ENCODE measurements at places on chromosomes 5 and 9.

GRCh38 chr9:112110777-112111113 is 64.4 kb downstream of the SUSD1 start:
- DNase-seq = no peak

- no peak for DNase-seq
Observed at GRCh38 chr5:86689103-86689729, 71.5 kb downstream of the COX7C start.

GRCh38 chr9:37508135-37508833 is 22.5 kb downstream of the POLR1E start:
- no peak for DNase-seq

GRCh38 chr5:172868924-172869591 is 35.0 kb downstream of the ERGIC1 start:
- DNase-seq = no peak

GRCh38 chr9:79577969-79578723 is 6.4 kb downstream of the TLE4 start:
- DNase-seq = peak; percentile 31

DNA sequence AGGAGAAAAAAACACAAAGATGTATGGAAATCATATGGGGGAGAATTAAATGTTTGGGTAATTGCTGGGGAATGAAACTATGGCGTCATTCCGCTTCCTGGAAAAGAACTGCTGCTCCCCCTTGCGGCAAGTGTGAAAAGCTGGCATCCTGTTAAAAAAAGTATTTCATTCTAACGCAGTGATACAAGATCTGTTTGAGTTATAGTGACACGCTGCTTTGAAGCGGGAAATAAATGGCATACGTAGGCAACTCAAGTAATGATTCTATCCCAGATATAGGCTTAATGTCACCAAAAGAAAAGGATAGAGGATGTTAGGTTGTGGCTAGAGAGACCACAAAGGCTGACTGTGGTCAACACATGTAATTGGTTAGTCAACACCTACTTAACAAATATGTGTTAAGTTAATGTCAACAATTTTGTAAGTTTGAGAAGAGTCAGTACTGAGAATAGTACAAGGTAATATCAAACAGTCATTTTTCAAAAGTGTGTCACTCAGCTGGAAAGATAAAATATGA is 70.2 kb upstream of the ALDH1A1 start:
- DNase-seq = no peak

GRCh38 chr5:61114441-61114840 is 47.8 kb downstream of the SMIM15 start:
- DNase-seq = no peak

- DNase-seq = no peak
Observed at GRCh38 chr5:135391869-135392255, 7.2 kb downstream of the MACROH2A1 start.

- DNase-seq = no peak
Observed at GRCh38 chr9:134570151-134570621, 71.4 kb upstream of the COL5A1 start.

- DNase-seq = peak; percentile 44
Observed at GRCh38 chr5:149618581-149619248, 37.4 kb downstream of the ARHGEF37 start.

DNA sequence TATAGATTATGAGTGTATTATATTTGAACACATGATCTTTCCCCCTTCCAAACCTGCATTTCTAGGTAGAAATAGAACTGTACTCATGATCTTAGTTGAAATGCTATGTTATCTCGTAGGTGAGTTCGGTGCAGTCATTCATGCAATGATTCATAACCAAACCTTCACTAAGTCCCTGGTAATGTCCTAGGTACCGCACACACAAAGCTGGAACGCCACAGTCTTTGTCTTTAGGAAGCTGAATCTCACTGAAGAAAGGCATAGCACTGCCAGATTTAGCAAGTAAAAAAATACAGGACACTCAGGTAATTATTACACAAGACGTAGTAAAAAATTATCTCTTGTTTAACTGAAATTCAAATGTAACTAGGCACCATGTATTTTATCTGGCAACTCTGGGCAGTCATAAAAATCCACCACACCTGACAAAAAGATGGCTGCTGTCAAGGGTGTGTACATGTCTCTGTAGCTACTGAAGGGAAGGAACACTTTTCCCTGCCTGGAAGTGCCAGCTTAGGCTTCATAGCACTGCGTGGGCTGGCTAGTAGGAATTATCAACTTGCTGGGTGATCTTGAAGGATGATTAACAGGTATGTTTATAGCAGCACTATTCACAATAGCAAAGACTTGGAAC is 28.0 kb upstream of the TXN start:
- DNase-seq = no peak

- peak; percentile 84 for DNase-seq
Observed at GRCh38 chr9:94668928-94669729, 29.8 kb upstream of the FBP1 start.

DNA sequence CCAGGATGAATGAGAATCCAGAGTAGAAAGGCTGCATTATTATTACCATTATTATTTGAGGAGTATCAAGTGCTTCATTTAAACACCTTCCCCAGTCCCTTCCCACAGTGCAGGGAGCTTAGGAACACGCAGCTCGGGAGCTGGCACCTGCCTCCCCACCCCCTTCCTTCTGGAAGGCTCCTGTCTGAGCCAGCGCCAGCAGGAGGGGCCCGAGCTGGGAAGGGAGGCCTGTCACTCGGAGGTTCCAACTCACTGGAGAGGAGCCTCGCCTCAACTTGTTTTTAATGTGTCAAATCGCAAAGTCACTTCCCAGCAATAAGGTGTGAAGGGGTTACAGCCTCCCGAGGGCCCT is 156.4 kb upstream of the IRX4 start:
- no peak for DNase-seq

- no peak for DNase-seq
Observed at GRCh38 chr5:180612683-180613082, 21.4 kb upstream of the SCGB3A1 start.

DNA sequence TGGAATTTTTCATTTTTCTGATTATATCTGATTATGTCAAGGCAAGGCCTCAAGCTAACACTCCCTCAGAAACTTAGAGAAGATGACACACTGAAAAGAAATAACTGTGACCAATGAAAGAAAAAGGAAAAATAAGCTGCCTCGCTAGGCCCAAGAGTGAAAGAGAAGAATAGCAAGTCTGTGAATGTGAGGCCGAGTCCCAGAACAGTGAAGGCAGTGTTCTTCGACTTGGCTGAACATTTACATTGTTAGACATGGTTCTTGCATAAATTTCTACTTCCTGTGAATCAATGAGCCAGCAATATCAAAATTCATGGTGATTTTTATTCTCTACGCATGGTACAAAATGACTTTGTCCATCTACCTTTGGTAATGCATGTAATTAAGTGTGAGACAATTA is at the start of gene ATP10B:
Gene ATP10B (minus strand): TSS at position 163 of the 400 bp plus-strand sequence. CDS start 164,137 bp downstream, outside the sequence.
- DNase-seq = no peak

GRCh38 chr9:95517559-95518425 is 1.0 kb upstream of the PTCH1 start:
- no peak for DNase-seq

DNA sequence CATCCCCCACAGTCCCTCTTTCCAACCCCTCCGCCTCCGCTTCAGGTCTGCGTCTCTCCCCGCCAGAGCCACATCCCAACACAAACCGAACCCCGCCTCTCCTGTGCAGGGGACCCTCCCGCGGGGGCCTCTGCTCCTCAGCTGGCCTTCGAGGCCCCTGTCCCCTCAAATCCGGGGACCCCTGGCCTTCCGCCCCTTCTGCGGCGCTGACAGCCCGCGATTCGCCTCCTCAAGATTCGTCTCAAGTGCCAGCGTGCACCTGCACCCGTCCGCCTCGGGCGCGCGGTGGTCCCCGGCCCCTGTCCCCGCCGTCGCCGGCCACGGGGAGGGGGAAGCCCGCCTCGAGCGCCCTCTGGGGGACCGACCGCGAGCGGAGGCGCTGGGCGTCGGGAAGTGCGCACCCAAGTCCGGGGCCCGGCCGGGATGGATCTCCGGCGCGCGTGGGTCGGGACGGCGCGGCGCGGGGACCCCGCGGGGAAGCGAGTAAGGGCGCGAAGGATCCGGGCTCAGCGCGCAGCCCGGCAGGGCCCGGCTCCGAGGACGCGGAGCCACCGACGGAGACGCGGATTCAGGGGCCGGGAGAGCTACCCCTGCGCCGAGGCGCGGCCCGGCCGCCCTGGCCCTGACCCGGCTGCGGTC is 623 bp downstream of the FLT4 start:
- DNase-seq = no peak

DNA sequence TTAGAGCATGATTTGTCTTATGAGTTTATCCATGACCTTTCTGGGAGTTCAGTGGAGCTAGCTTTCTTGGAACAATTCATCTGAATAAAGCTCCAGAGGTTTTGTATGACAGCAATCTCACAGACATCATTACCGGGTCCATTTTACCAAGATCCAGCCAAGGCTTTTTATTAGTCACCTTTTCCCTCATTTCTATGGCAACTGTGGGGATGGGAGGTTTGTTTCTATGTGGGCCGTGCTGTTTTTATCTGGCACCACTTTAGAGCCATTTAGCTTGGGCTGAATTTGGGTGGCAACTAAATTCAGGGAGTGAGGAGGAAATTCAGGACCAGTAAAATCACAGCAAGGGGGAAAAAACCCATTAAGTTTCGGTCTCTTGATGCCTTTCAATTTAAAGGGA is 245.7 kb downstream of the NSG2 start:
- DNase-seq = no peak

GRCh38 chr9:118439441-118439840 is 735.2 kb downstream of the TLR4 start:
- DNase-seq = no peak

DNA sequence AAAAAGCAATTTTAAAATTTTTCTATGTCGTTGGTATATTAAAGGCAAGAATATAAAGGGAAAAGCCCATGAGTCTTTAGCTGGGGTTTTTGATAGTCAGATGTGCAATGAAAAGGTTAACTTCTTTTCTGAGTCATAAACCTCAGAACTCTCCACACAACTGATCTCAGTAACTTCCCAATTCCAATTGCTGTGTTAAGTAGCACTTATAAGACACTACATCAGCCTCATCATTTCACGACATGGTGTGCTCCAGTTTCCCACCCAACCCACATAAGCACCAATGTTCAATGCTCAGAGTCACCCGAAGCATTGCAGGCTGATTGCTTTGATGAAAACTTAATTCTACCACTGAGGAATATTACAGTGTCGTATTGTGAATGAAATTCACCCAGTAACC is 155.8 kb downstream of the TSSK1B start:
- no peak for DNase-seq

DNA sequence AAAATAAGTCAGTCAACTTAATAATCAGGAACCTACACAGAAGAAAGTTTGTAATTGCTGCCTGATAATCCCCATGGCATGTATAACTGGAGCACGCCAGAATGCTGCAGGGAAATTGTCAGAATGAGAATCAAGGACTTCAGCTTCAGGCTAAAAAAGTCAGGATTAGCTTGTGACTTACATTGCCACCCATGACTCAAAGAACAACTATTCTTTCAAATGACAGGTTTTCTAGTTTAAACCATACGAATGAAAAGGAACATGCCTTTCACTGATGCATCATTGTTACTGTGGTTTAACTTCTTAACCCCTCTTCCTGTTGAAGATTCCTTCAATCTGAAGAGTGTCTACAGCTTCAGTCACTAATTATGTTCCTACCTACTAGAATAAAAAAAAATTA is 112.4 kb downstream of the ISL1 start:
- DNase-seq = no peak

- DNase-seq = no peak
Observed at GRCh38 chr5:1243487-1244130, 18.4 kb downstream of the SLC6A18 start.

DNA sequence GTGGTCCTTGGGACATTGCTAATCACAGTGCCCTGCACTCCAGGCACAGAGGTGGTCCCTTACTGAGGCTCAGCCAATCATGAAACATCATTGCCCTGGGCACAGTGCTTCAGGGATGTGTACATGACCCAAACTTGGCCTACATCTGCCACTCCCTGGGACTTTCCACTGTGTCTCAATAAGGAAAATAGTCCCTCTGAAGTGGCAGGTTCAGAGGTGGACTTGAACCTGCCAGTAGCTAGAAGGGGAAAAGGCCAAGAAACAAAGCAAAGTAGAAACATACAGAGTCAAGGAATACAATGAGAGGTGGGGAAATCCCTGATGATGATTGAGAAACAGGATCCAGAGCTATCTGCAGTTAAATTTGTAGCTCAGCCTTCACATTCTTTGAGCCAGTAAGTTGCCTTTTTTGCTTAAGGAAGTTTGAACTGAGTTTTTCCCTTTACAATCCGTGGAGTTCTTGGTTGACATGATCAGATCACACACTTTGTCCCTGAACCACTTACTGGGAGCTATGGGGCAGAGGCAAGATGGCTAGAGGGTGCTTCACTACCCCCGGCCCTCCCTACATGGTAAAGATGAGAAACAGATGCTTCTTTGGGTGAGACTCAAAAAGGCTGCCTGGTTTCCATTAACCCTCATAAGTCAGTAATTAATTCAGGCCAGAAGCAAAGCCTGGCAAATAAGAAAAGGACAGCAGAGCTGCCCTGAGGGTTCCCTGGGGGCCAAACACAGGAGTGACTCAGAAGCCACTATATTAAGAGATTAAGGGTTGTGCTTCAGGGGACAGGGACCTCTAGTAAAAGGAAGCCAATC is 57.6 kb downstream of the SH3TC2 start:
- no peak for DNase-seq

DNA sequence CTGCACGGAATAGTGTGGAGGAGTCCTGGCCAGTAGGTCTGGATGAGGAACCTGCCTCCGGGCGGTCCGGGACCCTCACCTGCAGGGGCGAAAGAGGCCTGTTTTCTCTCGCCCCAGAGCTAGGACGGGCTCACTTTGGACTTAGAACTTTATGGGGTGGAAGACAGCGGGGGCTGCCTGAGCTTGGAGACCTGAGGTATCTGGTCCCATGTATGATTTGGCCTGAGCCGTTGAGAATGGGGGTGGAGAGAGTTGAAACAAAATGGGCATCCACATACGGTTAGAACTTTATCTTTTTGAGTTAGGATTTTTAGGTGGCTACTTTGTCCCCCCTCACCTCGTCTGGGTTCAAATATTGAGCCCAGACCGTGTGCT is 681 bp upstream of the ETF1 start:
- no peak for DNase-seq

- DNase-seq = no peak
Observed at GRCh38 chr5:156850206-156850751, at the start of gene PPP1R2B. TSS of gene PPP1R2B (plus strand) at chr5:156850295. CDS start at chr5:156850563, 268 bp downstream.

DNA sequence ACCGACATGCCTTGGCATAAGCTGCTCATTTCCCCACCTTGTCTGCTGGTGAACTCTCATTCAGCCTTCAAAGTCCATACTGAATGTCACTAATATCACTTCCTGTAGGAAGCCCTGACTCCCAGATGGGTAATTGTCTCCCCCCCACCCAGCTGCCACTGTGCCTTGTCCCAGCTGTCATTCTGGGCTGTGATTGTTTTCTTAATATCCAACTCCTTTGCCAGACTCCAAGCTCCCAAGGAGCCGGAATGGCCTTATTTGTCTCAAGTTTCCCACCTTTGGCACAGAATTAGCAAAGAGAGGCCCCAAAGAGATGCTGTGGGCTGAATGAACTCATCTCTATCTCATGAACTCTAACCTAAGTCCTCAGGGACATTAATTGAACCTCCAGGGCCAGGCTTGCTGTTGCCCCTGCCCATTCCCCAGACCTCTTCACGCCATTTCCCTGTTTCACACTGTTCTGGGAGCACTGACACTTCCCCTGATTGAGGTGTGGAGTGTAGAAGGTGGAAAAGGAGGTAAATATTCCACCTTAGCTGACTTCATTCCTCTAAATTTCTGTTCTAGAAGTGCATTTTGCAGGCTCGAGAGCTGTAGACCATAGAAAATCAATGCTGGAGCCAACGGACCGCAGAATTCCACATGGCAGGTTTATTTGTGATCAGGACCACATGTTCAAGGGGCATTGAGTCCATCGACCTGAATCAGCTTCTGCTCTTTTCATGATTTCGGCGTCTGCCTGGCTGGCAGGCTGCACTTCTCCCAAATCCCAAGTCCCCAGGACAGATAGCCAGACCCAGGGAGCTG is 4.9 kb upstream of the SH3PXD2B start:
- no peak for DNase-seq

Data from AML-193 (cell line).